ENCODE measurements at places on chromosomes 3 and 15.

- DNase-seq, result no peak
Measured at GRCh38 chr15:29382862-29383261, 113.2 kb upstream of the NSMCE3 start.

GRCh38 chr3:11436775-11437174, 164.6 kb downstream of the ATG7 start:
- DNase-seq, result no peak

- no peak for DNase-seq
Measured at GRCh38 chr3:172592898-172593669, 69.9 kb upstream of the TNFSF10 start.

- no peak for DNase-seq
Measured at GRCh38 chr15:85750319-85751290, 44.1 kb downstream of the KLHL25 start.

DNA sequence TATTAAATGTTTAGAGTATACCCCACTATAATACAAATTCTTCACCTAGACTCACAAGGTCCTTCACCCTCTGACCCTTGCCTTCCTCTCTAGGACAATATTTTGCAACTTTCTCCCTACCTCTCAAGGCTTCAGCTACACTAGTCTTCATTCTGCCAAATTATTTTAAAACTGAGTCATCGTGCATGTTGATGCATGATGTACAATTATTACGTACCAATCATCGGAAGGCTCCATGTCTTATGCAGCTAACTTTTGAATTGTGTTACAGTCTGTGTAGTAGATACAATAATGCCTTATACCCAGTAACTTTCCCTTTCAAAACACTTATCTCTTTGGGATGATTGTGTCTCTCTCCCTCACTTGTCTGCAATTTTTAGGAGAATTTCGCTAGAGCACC, 98.5 kb upstream of the ROBO2 start:
- no peak for DNase-seq

DNA sequence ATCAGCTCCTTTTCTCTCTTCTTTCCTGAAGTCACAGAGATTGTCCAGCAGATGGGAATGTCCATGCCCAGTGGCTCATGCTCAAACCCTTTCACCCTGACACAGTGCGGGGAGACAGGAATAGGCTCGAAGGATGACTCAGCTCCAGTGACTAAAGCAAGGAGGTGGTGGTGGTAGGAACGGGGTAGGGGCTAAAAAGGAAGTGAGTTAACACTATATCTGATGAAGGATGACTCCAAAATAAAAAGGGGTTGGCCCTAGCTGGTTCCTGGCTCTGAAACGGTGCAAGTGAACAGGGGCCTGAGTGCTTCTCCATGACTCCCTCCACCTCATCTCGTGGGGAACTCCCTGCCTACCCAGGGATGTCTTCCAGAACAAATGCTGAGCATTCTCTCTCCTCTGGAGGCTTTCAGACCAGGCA, 167.4 kb upstream of the LPP start:
- no peak for DNase-seq

DNA sequence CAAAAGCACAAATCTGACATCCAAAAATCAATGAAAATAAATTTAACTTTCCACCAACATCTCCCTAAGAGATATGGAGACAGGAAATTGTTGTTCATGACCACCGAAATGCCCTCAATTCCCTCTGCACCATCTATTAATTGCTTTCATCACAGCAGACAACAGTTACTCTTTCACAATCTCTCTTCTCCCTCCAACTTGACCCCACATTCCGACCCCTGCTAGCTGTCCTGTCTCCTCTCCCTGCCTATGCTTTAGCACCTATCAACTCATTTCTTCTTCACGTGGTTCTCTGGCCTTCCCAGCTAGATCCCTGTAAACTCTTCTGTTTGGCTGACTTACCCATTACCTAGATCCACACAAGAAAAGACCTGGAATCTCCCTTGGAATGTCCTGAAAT, 173.9 kb upstream of the ADAMTS9 start:
- DNase-seq, result no peak
